ENCODE measurements at places on chromosomes 2 and 18. TPM values are rescaled to one million over a fixed set of nuclear protein-coding genes. Genes with fewer than 3 reads are reported as not detected.
A peak's percentile ranks its signal among the peaks of the same experiment; 100 is the strongest.

DNA sequence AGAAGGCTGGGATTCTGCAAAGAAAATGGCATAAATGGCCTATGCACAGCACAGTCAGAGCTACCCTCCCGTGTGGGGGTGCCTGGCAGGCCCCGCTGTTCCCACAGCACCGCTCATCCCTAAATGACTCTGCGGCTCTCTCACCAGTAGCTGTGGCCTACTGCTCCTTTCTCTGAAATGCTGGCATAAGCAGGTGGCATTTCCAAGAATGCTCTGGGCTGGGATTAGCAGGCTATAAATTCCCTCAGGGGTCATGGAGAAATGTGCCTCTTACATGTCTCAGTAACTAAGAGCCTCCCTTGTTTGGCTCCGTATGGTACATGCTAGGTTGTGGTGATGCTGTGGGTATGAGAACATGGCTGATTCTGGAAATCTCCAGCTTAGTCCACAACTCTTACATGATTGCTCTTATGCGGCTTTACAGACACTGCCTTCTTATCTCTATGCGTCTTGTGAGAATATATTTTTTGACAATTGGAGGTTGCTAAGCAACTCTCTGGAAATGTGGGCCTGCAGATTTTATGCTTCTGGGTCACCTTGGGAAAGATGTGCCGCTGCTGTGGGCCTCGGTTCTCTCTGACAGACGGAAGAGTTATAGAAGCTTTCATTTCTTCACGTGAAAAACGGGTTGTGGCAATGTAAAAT is 80.3 kb upstream of the GATA6 start:
- H3K4me1 ChIP-seq, result no peaks in the 10 kb centered on the region
- DNase-seq, result no peak
- H3K27me3 ChIP-seq, result peaks cover 6% of the 10 kb centered on the region
- H3K36me3 ChIP-seq, result no peaks in the 10 kb centered on the region

GRCh38 chr2:110770404-110770958 is 38.1 kb downstream of the ACOXL start:
- no peaks in the 10 kb centered on the region for H3K4me1 ChIP-seq
- no peak overlapping the region for H3K4me3 ChIP-seq
- peaks cover 28% of the 10 kb centered on the region for H3K27me3 ChIP-seq
- DNase-seq, result no peak

DNA sequence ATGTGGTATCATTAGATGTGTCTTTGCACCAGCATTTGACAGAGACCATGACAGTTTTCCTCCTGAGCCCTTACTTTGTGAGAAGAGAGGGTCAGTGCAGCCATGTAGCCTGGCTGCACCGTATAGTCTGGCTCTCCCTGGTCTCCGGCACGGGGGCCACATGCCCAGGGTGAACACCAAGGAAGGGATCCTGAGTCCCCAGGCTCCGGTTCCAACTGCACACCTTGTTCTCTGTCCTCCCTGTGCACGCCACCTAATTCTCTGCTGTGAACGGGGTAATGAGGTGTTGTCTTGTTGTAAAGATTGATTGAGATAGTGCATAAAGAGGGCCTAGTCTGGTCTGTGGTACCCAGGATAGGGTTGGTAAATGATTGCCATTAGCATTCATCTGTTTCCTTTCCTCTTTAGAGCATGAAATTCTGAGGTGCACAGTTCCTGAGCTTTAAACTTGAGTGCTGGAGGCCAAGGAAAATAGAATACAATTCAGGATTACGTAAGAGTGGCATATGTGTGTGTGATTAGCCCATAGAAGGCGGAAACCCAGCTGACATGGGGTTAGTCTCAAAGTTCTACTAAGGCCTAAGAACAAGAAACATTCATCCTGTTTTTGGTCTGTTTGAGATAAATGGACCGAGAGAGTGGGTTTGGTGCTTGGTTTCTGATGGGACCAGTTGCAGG is 55.5 kb downstream of the NCK2 start:
- peaks cover 27% of the 10 kb centered on the region for H3K36me3 ChIP-seq
- DNase-seq, result no peak
- no peaks in the 10 kb centered on the region for H3K27me3 ChIP-seq
- H3K4me3 ChIP-seq, result peak overlapping the region; percentile 48
- H3K27ac ChIP-seq, result peak overlapping the region; percentile 94

- no peaks in the 10 kb centered on the region for H3K36me3 ChIP-seq
- no peak overlapping the region for H3K4me3 ChIP-seq
- no peaks in the 10 kb centered on the region for H3K4me1 ChIP-seq
Observed at GRCh38 chr2:108266218-108266617, 22.5 kb upstream of the SULT1C2 start.

DNA sequence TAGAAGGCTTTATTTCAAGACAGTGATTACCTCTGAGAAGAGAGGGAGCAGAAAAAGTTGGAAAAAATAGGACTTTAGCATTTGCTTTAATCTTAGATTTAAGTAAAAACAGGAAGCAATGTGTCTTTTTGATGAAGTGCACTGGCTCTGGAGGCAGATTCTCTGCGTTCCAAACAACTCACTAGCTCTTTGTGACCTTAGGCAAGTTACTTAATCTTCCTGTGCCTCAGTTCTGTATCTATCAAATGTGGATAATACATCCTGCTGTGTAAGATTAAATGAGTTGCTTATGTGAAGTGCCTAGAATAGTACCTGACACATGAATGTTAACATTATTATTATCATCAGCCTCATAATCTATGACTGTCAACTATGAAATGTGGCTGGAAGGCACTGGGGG is 42.3 kb downstream of the RPRD1A start:
- no peak overlapping the region for H3K4me3 ChIP-seq
- peaks cover 5% of the 10 kb centered on the region for H3K36me3 ChIP-seq
- H3K27ac ChIP-seq, result no peak overlapping the region
- DNase-seq, result no peak
- H3K27me3 ChIP-seq, result no peaks in the 10 kb centered on the region

GRCh38 chr2:70901227-70902066 is 34.3 kb upstream of the ATP6V1B1 start:
- H3K27me3 ChIP-seq, result peaks cover 99% of the 10 kb centered on the region
- peaks cover 64% of the 10 kb centered on the region for H3K4me1 ChIP-seq
- peaks cover 2% of the 10 kb centered on the region for H3K36me3 ChIP-seq
- peak; percentile 26 for DNase-seq
- H3K4me3 ChIP-seq, result peak overlapping the region; percentile 83

DNA sequence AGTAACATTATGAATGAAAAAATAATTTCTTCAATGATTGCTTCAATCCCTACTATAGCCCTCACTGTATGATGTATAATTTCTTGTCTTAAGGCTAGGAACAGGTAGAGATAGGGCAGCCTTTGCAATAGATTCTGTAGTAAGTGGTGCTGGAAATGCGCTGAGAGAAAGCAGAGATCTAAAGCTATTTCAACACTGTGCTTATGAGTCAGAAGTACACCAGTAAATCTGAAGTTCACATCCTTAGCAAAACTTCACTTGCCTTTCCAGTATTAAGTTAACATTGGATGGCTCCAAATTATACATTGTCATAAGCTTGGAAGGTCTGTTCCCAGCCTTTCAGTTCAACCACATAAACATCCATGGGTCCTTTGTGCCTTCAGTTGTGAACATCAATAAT is 178.2 kb upstream of the EPHA4 start:
- no peaks in the 10 kb centered on the region for H3K27me3 ChIP-seq
- peaks cover 7% of the 10 kb centered on the region for H3K4me1 ChIP-seq
- no peak for DNase-seq
- H3K27ac ChIP-seq, result no peak overlapping the region
- no peak overlapping the region for H3K4me3 ChIP-seq

- peaks cover 19% of the 10 kb centered on the region for H3K27me3 ChIP-seq
- H3K4me3 ChIP-seq, result no peak overlapping the region
- no peak for DNase-seq
- H3K36me3 ChIP-seq, result no peaks in the 10 kb centered on the region
Observed at GRCh38 chr2:71535526-71535925, 82.2 kb downstream of the DYSF start.

DNA sequence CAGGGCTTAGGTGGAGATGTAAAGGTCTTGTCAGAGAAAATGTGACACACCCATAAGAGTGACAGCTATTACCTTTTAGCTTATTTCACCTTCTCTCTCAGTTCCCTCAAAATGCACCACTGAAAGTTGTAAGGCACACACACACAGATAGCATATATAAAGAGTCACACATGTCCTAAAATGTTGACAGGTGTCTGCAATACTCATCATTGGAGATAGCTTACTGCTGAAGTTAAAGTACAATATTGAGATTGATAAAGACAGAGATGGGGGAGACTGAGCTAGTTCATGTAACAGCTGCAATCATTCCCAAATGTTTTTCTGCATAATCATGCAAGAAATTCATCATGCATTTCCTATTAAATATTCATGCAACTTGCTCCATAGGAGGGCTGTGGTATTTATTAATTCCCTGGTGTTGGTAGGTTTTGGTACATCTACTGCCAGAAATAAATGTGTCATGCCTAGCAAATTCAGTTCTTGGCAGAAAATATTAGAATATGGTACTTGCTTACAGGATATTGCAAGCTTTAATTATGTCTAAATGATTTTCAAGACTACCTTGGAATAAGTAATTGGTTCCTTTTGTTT is 118.8 kb upstream of the RBMS1 start:
- H3K36me3 ChIP-seq, result peaks cover 10% of the 10 kb centered on the region
- no peak for DNase-seq
- no peak overlapping the region for H3K27ac ChIP-seq
- H3K4me1 ChIP-seq, result peaks cover 17% of the 10 kb centered on the region

The MYL1 gene
- not detected for total RNA-seq

Data from activated T-cell treated with anti-CD3 and anti-CD28 coated beads, Interleukin-2, amount 50 U/mL, for 72 hours (primary cell).